Activated CD4-positive, alpha-beta T cell treated with anti-CD3 and anti-CD28 coated beads for 24 hours (primary cell): ENCODE measurements at places on chromosomes 13 and 19.

GRCh38 chr13:35347679-35348205, 128.7 kb downstream of the MAB21L1 start:
- DNase-seq = no peak

GRCh38 chr19:55426042-55426441, 17.1 kb downstream of the SHISA7 start:
- DNase-seq = no peak

DNA sequence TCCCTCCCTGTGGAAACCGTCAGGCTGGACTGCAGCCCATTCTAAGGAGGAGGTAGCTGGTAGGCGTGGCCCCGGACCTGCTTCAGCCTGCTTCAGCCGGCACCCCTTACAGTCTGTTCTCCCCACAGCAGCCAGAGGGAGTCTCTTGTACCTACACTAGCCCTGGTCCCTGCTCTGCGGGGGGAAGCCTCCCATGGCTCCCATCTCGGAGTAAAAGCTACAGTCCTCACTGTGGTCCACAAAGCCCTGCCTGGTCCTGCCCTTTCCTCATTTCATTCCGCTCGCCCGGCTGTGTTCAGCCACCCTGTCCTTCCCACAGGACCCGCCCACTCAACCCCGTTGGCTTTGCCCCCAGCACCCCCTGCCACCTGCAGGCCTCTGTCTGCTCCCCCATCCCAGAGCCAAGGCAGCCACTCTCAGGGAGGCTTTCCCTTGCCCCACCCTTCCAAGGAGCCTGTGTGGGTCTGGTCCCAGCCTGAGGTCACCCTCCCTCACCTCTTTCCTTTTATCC, 1.3 kb downstream of the PGLYRP1 start:
- no peak for DNase-seq

GRCh38 chr19:15479391-15480345, at the start of gene PGLYRP2:
PGLYRP2 (minus strand) TSS chr19:15479501; CDS start chr19:15479371, 130 bp downstream.
- DNase-seq = no peak

DNA sequence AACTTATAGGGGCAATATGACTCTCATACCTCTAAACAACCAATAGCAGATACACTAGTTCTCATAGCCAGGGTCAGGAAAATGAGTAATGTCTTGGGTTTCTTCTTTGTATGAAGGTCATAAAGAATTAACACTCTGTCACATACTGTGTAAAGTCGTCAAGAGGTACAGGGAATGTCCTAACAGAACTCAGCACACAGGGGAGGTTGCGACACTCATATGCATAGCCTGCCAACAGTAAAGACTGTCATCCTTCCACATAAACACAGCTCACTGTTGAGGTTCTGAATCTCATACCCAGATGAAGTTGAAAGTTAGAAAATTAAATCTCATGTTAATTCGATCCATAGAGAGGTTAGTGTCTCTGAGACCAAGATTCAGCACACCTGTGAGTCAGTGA, 34.2 kb upstream of the ZNF254 start:
- no peak for DNase-seq

- no peak for DNase-seq
These were observed 296.8 kb upstream of the SGCG start for GRCh38 chr13:22883956-22884355.

- DNase-seq = no peak
These were observed 124.5 kb downstream of the SHISA2 start for GRCh38 chr13:25927363-25927762.

- no peak for DNase-seq
These were observed 43.6 kb downstream of the PHF11 start for GRCh38 chr13:49539313-49539712.

DNA sequence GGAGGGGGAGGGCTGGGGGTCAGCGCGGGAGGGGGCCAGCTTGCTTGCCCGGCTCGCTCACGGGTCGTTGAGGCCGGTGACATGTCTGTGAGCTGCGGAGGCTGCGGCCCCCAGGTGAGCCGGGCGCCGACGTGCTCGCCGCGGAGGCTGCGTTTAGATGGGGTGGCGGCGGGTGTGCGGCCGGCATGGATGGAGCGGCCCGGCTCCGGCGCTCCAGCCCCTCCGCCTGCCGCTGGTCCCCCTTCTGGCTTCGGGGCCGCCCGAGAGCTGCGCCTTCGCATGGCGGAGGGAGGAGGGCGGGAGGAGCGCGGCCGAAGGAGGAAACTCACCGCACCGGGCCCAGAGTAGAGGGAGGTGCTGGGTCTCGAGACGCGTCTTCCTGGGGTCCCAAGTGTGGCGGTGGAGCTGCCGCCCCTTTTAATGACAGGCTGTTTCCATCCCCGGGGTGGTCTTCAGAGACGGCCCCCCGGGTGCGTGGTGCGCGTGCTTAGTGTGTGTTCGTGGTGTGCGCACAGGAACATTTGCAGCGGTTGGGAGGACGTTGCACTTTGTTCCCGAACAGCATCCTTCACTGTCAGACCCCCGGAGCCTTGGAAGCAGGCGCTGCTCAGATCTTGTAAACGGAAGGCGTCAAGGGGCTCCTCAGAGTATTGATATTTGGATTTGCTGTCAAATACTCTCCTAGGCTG, at the start of gene AKAP11:
TSS of gene AKAP11 (plus strand) at position 38 of the 689 bp plus-strand sequence. CDS start 14,197 bp downstream, outside the sequence.
- peak; percentile 31 for DNase-seq

- DNase-seq = no peak
These were observed 27.1 kb downstream of the ONECUT3 start for GRCh38 chr19:1780272-1780958.

- no peak for DNase-seq
These were observed 518 bp downstream of the KLF2 start for GRCh38 chr19:16325161-16325527.

DNA sequence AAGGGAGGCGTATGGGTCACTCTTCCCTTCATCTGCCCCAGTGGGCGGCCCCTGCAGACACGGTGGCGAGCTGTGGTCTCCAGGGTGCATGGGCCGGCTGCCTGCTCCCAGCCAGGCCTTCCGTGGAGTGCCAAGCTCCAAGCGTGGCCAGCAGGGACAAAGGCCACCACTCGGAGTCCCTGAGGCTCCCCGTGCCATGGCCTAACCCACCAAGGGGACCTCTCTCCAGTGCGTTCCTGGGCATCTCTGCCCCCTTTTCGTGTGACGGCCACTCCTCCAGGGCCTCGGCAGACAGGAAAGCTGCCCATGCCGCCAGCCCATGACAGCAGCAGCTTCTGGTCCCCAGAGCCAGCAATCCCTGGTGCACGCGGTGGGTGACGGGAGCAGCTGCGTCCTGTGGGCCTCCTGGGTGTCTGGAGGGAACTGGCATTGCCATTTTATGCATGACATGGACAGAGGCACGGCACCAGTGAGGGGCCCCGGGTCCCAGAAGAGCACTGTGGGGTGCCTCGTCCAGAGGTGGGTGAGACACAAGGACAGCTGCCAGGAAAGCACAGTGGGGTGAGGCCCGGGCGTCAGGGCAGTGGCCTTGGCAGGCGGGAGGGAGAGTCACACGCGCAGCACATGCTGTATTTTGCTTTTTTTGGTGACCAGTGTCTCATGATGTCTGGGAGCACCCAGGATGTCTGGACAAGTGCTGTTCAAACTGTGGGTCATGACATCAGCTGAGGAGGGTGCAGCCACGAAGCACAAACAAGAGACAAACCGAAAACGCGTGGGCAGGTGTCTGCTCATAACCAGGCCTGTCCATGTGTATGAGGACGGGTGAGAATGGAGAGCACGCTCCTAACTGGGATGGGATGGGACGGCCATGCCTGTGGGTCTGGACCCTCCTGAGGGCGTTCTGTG, 32.3 kb downstream of the CEBPG start:
- no peak for DNase-seq

DNA sequence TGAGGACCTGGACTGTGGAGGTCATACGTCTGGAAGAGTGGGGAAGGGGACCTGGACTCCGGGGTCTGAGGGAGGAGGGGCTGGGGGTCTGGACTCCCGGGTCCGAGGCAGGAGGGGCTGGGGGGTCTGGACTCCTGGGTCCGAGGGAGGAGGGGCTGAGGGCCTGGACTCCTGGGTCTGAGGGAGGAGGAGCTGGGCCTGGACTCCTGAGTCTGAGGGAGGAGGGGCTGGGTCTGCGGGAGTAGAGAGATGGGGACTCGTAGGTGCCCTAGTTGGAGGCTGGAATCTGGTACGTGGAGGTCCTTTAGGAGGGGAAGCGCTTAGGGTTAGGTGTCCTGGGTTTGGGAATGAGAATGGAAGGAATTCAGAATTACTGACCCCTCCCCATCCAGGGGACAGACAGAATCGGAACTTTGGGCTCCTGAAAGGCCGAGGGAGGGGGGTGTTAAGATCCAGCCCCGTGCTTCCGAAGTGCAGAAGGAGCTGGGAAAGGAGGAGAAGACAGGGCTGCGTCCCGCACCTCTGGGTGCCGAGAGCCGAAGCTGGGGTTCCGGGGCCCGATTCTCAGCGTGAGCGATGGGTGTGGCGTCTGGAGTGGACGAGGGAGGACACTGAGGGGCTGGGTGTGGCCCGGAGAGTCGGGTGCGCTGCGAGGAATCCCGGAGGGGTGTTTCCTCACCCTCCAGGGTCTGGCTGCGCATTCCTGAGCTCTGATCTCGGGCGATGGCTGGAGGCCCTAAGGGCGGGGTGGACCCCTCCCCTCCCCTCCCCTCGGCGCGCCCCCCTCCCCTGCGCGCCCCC, 608 bp downstream of the MYADM start:
- DNase-seq = no peak

GRCh38 chr13:80858131-80858530, 517.2 kb upstream of the SPRY2 start:
- no peak for DNase-seq

GRCh38 chr13:112358156-112358555, 18.0 kb upstream of the SPACA7 start:
- DNase-seq = no peak

GRCh38 chr13:57286511-57287098, 119.6 kb downstream of the PRR20E start:
- DNase-seq = no peak

DNA sequence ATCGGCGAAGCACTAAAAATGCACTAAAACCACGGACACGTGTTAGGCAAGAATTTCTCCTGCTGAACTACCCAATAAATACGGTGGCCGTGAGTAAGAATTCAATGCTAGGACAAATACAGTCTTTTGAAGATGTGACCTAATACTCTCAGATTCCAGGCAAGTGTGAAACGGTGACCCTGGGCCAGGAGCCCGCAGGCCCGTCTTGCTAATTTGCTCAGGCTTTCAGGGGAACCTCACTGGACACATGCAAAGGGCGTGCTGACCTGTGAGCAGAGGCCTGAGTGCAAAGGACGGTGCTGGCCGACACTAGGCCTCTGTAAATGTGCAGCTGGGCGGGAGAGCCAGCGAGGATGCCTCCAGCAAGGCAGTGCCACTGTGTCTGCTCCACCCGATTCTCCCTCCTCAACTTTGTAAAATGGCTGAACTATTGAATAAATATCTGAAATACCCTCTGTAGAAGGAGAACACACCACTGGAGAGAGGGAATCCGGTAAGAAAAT, 70.1 kb downstream of the STK24 start:
- no peak for DNase-seq

DNA sequence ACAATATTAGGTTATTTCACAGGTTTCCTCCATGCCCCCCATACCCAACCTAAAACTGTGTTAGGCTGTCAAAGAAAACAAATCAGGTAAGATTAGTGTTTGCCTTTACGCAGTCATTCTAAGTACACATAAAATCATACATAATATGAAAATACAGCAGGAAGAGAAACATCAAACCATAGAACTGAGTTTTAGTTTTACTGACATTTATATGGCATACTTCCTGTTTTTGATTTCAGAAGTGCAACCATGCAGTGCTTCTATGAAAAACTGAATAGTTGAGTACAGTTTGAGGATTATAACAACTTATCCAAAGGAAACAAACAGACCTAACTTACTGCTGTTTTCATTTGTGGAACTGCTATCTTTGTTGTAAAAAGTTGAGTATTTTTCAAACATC, 91.3 kb downstream of the KCNRG start:
- no peak for DNase-seq

DNA sequence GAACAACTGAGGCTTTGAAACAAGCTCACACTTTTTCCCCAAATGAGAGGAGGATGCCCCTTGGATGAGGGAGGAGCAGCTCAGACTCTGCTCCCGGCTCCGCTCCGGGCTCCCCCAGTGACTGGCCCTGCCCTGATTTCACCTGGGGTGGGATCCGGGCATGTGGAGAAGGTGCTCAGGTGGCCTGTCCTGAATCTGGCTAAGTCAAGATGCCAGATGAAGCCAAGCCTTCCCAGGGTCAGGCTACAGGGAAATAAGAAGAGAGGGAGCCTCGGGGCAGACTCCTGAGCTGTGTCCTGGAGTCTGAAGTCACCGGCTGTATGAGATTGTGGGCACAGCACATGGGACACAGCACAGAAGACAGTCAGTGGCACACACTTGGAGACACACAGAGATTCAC, 10.3 kb downstream of the CEACAM5 start:
- DNase-seq = no peak

DNA sequence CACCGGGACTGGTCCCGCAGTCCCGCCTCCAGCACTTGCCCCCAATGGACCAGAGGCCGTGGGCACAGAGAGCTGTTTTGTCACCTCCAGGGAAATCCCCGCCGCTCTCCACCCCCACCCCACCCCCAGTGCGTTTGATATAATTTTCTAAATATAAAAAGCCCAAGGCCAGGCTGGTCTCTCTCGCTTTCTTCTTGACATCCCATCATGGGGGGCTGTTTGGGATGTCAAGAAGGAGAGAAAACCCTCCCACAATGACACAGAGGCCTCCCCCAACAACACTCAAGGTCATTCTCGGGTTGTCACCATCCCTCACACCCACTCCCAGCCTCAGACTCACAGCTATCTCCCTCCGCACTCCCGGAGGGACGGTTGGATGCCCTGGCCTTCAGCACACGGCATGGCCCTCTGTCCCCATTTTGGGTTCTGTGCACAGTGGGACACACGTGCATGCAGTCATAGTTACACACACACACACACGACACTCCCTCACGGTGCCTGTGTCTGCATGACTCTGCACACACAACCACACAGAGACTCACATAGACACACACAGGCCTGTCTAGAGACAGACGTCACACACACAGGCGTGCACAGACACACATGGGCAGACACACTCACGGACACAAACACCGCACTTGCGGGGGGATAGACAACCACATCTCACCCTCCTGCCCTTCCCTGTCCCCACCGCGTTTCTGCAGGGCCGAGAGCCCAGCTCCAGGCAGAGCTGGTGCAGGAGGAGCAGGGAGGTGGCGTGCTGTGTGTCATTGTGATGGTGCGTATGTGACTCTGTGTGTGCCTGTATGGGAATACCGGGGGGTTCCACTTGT, 4.8 kb upstream of the NFIC start:
- no peak for DNase-seq

GRCh38 chr19:56983171-56983570, 136.6 kb upstream of the USP29 start:
- DNase-seq = no peak

GRCh38 chr13:99969453-99969918, 2.1 kb downstream of the ZIC5 start:
- no peak for DNase-seq
